Spinal cord (tissue), 10 donors: ENCODE measurements at places on chromosomes 3 and 15. TPM values are rescaled to one million over a fixed set of nuclear protein-coding genes. Genes with fewer than 3 reads are reported as not detected.

DNA sequence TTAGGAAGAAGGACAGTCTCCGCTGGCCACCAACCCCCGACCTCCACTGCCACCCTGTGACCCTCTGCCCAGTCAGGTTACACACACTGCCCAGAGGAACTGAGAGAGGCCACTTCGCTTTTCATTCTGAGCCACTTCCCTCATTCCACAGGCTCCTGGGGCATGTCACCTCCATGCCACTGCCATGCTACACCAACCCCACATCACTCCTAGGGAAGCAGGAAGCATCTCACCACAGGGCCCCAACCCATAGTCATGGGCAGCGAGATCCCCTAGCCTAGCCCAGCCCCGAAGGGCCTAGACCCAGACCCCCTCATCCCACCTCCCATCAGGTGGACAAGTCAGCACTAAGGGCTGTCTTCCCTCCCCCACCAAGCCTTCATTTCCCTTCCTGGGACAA is 1.4 kb downstream of the PLCB2 start:
- no peaks in the 10 kb centered on the region for H3K27me3 ChIP-seq
- peaks cover 27% of the 10 kb centered on the region for H3K4me1 ChIP-seq
- DNase-seq = no peak

DNA sequence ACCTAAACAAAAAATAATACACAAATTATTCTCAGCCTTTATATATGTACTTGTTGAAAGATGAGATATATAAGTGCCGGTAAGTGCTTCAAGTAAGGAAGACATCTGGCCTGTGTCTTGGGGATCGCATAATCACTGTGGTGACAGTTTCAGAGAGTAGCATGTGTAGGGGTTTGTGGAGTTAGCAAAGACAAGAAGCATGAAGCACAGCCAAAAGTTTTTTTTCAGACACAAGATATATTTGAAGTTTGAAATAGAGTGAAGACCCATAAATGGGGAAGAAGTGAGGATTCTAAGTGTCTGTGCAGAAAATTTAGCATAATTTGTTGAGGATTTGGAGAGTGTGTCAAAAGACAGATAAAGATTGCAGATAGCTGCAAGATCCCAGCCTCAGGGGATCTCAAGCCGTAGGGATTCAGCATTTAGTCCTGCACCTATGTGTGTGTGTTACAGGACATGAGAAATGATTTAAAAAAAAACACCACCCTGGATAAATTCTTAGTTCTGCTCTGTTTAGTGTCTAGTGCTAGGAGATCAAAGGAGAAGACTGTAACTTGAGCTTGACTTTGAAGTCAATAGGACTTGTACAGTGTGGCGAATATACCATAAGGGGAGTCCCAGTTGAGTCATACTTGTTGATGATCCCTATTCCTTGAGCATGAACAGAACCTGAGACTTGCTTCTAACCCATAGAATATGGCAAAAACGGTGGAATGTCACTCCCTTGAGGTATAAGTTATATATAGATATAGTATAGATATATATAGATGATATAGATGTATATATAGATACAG is 123.9 kb upstream of the GRM7 start:
- H3K4me1 ChIP-seq = no peaks in the 10 kb centered on the region
- no peak for DNase-seq
- H3K27ac ChIP-seq = no peak overlapping the region
- H3K27me3 ChIP-seq = no peaks in the 10 kb centered on the region
- no peak overlapping the region for H3K4me3 ChIP-seq
- no peaks in the 10 kb centered on the region for H3K36me3 ChIP-seq

DNA sequence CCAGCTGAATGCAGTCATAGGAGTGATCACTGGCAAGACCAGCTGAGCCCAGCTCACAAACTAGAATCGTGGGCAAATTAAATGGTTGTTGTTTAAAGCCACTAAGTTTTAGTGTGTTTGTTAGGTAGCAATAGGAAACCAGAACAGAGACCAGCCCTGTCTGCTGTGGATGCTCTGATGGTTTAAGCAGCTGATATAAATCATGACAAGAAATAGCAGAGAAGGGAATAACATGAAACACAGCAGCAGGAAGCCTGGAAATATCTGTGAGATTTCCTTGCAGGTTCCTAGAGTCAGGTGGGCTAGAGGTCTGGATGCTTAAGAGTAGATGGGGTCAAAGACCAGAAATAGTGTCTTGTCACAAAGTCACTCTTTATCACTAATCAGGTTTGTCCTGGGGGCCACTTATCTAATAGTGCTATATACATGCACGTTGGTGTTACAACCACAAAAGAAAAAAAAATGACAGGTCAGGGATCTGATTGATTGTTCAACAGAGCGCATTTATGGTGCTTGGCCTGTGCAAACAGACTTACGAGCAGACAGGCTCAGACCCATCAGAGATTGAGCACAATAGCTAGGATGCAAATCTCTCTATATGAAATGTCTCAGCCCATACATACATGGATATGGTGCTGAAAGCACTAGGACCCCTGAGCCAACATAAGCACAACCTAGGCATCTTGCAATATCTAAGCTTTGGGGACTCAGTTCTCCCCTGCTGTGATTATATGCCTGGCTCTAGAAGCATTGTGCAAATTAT is 967.7 kb downstream of the AGBL1 start:
- no peaks in the 10 kb centered on the region for H3K27me3 ChIP-seq
- DNase-seq = no peak
- H3K36me3 ChIP-seq = no peaks in the 10 kb centered on the region
- no peak overlapping the region for H3K4me3 ChIP-seq

GRCh38 chr3:3707858-3708768 is 91.1 kb upstream of the LRRN1 start:
- no peaks in the 10 kb centered on the region for H3K36me3 ChIP-seq
- no peak for DNase-seq
- H3K4me3 ChIP-seq = no peak overlapping the region
- H3K4me1 ChIP-seq = peaks cover under 1% of the 10 kb centered on the region
- no peaks in the 10 kb centered on the region for H3K27me3 ChIP-seq

DNA sequence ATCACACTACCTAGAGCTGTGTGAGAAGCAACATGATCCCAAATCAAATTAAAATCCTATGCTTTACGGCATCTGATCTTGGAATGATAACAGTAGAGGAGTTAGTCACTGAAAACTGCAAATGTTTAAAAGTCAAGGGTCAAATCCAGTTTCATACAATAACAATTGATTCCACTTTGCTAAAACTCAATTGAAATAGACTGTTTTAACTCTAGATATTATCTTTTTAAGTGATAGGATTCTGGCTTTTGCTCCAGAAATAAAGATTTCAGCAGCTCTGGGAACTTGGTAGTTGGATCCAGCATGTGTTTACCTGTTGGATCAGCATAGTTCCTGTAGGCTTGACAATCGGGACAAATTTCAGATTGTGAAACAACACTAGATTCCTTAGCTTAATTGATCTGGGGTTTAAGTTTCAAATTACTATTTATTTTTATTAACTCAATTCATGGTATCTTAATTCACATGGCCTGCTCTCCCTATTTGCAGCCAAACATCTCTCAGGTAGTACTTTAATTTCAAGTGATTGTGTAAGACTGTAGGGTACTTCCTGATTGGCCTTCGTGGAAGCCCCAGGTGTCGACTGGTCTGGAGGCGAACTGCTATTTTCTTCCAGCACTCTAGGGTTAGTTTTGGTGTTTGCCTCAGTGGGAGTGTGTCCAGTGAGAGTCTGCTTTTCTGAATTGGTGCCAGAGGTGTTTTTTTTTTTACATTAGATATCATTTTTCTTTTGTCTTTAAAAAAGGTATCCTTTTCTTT is 16.6 kb downstream of the NFKBIZ start:
- H3K27ac ChIP-seq = no peak overlapping the region
- no peaks in the 10 kb centered on the region for H3K4me1 ChIP-seq
- H3K27me3 ChIP-seq = no peaks in the 10 kb centered on the region

- H3K27me3 ChIP-seq = peaks cover 6% of the 10 kb centered on the region
- H3K27ac ChIP-seq = no peak overlapping the region
- H3K4me1 ChIP-seq = peaks cover 7% of the 10 kb centered on the region
Measured at GRCh38 chr15:64921711-64922110, 10.0 kb downstream of the ANKDD1A start.

DNA sequence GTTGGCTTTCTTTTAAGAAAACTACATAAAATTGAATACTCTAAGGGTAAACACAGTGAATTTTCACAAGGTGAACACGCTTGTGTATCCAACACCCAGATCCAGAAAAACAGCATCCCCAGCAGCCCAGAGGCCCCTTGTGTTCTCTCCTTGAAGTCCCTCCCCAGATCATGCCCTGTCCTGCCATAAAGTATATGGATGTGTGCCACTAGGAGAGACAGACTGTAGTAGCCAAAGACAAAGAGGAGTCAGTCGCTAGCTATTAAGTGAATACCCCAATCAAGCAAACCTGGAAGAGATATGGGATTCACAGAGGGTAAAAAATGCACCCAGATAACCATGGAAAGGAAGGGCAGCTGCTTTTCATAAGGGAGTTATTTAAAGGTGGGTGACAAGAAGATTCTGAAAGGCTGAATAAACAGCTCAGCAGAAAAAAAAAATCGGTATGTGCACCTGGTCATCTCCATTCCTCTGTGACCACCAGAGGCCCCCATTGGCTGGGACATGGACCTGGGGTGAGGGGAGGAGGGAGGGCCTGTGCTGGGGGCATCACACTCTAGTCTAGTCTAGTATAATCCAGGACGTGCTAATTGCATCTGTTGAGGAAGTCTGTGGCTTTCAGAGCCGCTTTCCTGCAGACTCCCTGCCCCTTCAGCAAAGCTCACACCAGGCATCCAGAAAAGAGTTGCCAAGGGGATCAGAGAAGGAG is 167.3 kb upstream of the NDN start:
- no peak overlapping the region for H3K27ac ChIP-seq
- peaks cover 3% of the 10 kb centered on the region for H3K4me1 ChIP-seq
- no peak for DNase-seq

DNA sequence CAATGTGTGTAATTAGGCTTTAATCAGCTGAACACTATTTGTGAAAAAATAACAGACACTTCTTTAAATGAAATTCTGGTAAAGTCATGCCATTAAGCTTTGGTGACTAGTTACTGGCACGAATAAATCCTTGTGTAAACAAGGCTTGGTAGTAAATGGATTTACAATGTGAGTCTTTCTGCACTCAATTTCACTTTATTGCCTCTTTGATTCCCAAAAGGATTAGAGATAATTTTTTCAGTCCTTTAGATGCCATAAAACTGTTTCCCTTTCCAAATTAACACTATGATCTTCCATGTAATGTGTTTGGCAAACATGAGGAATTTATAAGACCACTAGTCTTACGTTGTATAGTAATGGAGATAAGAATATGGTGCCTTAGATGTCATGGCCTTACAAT is 339.5 kb upstream of the DNAJC19 start:
- H3K27me3 ChIP-seq = no peaks in the 10 kb centered on the region
- H3K4me1 ChIP-seq = peaks cover 3% of the 10 kb centered on the region
- H3K36me3 ChIP-seq = no peaks in the 10 kb centered on the region
- DNase-seq = no peak
- no peak overlapping the region for H3K27ac ChIP-seq
- H3K4me3 ChIP-seq = no peak overlapping the region

The CCK gene
- total RNA-seq = 17.5 TPM

The AADAC gene
- 0.11 TPM for total RNA-seq

The FBXW12 gene
- 0.61 TPM for total RNA-seq

The TJP1 gene
- total RNA-seq = 143 TPM

The SLC28A2 gene
- not detected for total RNA-seq
